ENCODE measurements at places on chromosomes 12 and 14. TPM values are rescaled to one million over a fixed set of nuclear protein-coding genes. Genes with fewer than 3 reads are reported as not detected.

DNA sequence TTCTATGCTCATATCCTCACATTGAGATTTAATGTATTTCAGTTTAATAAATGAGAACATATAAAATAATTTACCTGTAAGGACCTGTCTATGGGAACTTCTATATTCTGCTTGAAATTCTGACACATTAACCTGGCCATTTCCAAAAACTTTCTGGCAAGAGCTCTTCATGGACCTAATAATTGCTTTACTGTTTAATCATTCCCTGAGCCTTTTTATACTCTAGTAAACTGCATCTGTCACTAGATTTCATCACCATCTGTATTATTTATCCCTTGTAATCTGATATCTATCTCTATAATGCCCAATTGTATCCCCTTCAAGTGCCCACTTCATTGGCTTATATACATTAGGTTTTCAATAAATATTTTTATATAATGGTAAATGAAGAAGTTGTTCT, 327.7 kb downstream of the RAD51B start:
- DNase-seq = no peak

Gene ACSM4
- total RNA-seq = not detected

DNA sequence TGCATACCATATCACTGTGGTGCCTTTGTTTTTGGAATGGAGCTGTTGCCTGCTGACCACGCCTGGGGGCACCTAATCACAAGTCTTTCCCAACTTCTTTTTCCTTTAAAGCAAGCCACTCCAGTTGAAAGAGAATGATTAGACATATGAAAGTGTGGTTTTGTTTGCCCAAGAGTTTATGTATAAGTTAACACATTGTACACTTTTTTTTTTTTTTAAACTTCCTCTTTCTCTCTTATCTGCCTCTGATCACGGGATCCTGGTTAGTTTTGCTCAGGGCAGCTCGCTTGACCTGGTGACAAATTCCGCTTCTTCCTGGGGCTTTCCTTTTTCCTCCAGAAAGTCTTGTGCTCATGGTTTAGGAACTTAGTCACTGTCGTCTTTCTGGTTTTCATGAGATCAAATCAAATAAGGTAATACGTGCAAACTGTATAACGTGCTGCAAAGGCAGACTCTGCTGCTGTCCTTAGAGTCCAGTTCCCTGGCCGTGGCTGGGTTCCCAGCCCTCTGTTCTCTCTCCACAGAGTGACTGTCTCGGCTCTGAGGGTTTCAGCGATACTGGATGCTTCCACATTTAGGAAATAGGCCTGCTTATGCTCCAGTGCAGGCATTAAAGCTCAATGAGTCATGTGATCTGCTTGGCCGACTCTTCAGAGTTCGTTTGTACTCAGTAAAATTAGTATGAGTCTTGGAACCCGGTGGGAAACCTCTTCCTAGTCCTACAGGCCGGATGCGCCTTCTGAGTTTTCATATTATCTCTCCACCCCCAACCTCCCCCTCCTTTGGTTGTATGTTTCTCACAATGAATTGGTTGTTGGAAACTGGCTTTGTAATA, 15.2 kb downstream of the RASSF3 start:
- DNase-seq = peak; percentile 74

DNA sequence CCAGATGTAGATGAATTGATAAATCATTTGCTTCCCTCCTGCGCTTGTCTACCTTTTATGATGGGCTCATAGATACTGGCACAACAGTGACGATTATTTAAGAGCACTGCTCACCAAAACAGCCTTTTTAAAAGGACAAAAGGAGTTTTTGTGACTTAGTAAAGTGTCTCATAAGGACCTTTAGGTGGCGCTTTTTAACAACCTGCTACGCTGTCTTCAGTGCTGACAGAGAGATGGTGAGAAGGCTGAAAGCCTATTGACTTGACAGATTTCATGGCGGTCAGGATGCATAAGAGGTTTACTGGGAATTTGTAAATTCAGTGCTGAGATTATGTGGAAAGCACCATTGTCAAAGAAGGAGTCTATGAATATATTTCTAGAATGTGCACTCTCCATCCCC, 87.6 kb downstream of the SLC15A5 start:
- no peak for DNase-seq

Gene CLEC9A
- total RNA-seq = not detected

- no peak for DNase-seq
These were observed 14.3 kb downstream of the PPP1R12A start for GRCh38 chr12:79920421-79921238.

Gene VRTN
- total RNA-seq = not detected

- DNase-seq = no peak
These were observed 203.5 kb downstream of the ANO6 start for GRCh38 chr12:45419317-45419814.

Gene CDK4
- 298 TPM for total RNA-seq

Gene AMN1
- 10.7 TPM for total RNA-seq

DNA sequence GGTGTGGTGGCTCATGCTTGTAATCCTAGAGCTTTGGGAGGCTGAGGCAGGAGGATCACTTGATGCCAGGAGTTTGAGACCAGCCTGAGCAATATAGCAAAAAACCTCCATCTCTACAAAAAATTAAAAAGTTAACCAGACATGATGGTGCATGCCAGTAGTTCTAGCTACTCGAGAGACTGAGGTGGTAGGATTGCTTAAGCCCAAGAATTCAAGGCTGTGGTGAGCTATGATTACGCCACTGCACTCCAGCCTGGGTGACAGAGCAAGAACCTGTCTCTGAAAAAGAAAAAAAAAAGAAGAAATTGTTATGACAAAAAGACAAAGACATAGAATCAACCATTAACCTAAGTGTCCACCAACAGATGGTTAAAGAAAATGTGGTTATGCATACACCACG, 2.1 kb upstream of the ATP23 start:
- no peak for DNase-seq

Gene CISTR
- not detected for total RNA-seq

- DNase-seq = no peak
These were observed 18.5 kb downstream of the COL2A1 start for GRCh38 chr12:47985596-47986290.

GRCh38 chr12:82357340-82357739, 847 bp downstream of the CCDC59 start:
- DNase-seq = no peak

DNA sequence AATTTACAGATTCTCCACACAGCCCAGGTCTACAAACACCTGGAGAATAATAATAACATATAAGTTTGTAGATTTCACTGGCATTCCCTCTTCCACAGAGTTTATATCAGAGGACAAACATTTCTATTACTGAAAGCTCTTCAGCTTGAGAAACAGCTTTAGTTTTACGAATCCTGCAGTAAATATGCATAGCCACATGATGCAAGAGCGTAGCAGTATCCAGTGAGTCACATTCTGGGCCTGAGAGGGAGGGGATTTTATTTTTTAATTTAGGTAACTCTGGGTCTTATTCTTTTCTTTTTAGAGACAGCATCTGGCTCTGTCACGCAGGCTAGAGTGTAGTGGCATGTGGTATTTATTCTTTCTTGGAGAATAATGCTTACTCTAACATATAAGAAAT, 1002.8 kb downstream of the TRHDE start:
- peak; percentile 47 for DNase-seq

DNA sequence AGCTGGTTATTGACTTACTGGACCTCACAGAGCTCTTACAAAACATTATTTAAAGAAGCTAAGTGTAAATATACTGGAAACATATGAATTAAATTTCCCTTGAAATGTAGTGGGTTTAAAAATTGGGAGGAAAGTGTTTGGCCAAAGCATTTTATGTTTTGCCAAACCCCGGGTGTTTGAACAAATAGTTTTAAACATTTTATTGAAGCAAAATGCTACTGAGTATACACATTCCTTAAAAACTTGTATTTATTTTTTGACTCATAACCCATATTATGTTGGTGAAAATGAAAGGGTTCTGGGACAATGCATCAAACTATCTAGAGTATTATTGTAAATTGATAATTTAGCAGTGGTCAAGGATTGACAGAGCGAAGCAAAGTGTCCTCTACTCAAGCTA, 1048.5 kb downstream of the SLC6A15 start:
- no peak for DNase-seq

DNA sequence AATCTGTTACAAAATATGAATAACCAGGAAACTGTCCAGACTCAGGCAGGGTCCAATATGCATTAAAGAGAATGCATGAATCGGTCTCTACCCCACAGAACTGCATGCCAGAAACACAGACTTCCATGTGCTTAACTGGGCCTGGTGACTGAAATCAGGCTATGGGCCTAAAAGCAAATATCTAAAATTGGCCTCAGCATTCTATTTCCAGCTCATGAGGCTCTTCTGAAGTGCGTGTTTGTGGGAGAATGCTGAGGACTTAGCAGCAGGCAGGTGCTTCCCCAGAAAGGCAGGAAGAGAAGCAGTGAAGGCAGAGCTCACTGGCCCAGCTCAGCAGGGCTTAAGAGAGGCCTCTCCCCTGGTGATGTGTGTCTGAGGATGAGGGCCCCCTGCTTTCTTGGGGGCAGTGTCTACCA, 48.5 kb downstream of the ADGRD1 start:
- DNase-seq = no peak

- no peak for DNase-seq
These were observed 75.4 kb downstream of the NTN4 start for GRCh38 chr12:95715177-95715576.

DNA sequence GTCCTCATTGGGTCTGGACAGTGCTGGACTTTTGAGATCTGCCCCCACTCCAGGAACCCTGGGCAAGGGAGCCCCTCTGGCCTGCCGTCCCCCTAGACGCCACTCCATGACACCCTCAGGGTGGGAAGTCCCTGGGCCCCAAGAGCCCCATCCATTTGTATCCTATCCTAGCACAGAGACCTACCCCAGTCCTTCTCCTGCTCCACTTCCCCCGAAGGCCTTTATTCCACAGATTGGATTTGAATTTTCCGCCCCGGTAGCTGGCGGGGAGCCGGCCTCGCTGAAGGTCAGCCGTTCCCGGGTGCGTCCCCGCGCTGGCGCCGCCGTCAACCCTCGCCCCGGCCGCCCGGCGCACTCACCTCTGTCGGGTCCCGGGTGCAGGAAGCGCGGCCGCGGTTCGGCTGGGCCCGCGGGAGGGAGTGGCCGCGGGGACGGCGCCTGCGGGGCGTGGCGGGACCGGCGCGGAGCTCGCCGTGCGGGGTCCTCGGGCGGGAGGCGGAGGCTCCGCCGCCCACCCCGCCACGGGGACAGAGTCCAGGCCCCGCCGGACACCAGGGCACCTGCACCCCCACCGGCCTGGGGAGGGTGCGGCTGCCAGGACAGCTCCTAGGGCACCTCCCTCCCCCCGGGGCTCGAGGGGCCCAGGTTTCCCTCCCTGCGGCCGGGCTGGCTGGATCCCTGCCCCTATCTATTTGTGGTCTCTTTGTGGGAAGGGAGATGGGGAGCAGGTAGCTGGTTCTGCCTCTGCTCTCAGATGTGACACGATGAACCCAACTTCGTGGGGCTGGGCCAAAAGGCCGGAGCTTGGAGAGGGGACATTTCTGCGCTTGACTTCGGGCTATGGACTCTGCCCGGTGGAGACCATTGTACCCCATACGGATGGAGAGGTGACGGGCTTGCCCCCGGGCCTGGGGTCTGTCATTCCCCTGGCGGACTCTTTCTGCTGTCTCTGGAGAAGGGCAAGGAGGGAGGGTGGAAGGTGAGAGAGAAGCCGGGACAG, 19.9 kb upstream of the GPR68 start:
- DNase-seq = no peak

GRCh38 chr12:125222876-125223275, 157.6 kb downstream of the AACS start:
- no peak for DNase-seq

GRCh38 chr14:80491650-80492049, 280.3 kb upstream of the DIO2 start:
- no peak for DNase-seq

DNA sequence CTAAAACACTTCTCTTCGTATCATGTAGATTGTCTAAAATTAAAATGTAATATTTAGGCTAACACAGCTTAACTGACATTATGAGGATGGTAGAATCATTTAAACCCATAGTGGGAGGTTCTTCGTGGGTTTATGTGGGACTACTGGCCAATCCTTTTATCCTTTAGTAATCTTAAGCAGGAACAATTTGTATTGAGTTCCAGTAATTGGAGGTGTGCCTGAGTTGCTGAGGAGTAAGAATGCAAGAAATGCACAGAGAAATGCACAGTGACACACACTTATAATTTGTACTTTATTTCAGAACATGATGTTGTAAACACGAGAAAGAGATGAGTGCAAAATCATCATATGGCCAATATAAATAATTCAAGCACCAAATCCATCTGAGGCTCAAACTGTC, 22.3 kb downstream of the OTOGL start:
- DNase-seq = no peak

- DNase-seq = peak; percentile 43
These were observed 41.4 kb upstream of the EML1 start for GRCh38 chr14:99751539-99752485.

GRCh38 chr12:93127107-93127560, 198.0 kb upstream of the EEA1 start:
- no peak for DNase-seq

- DNase-seq = no peak
These were observed 72.3 kb downstream of the SRGAP1 start for GRCh38 chr12:63916561-63917476.

DNA sequence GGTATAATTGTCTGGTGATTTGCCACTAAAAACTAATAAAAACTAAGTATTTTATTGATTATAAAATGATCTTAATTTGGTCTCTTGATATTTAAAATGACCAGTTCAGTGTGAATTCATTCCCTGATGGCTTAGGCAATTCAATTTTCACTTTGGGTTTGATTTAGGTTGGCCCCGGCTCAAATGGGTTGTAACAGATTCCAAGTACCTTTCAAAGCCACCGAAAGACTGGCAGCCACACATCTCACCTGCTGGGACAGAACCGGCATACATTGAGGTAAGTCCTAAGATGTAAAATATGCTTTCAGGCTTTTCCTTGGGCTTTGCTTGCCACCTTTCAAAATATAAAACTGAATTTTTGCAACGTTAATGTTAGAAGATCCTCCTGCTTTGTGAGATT, 77.5 kb upstream of the ATF1 start:
- DNase-seq = no peak

GRCh38 chr14:68652433-68652690, 140.5 kb downstream of the ZFP36L1 start:
- DNase-seq = no peak

- no peak for DNase-seq
These were observed 411 bp downstream of the BTBD7 start for GRCh38 chr14:93332397-93332852.

Gene PLEKHH1
- 0.94 TPM for total RNA-seq

Gene KRT80
- 4.7 TPM for total RNA-seq

- no peak for DNase-seq
These were observed 571 bp downstream of the ZNF891 start for GRCh38 chr12:133129368-133130037.

- no peak for DNase-seq
These were observed 41.3 kb upstream of the C12orf71 start for GRCh38 chr12:27123642-27124041.

Gene SDS
- total RNA-seq = not detected

All from H4 (cell line).